Fibroblast of the aortic adventitia (primary cell): ENCODE measurements at places on chromosomes 7 and 10. TPM values are rescaled to one million over a fixed set of nuclear protein-coding genes. Genes with fewer than 3 reads are reported as not detected.

Gene FOXI2
- not detected in 2 replicates for total RNA-seq

Gene PNLIPRP2
- not detected in 2 replicates for total RNA-seq

Gene OR2A5
- total RNA-seq, result not detected in 2 replicates

Gene TMEM184A
- not detected in 2 replicates for total RNA-seq

Gene MRPS24
- total RNA-seq, result 82.1 and 137 TPM in 2 replicates

Gene RBP3
- not detected in 2 replicates for total RNA-seq

Gene FKBP6
- total RNA-seq, result not detected in 2 replicates

Gene RTKN2
- total RNA-seq, result 0.16 and 11.9 TPM in 2 replicates

Gene RPP38
- total RNA-seq, result 10.7 and 11.4 TPM in 2 replicates

Gene ASB13
- total RNA-seq, result 8.4 and 17.1 TPM in 2 replicates

Gene SCART1
- total RNA-seq, result 1.6 and 13.5 TPM in 2 replicates

- DNase-seq, result peak; percentile 6
These were observed 990.3 kb downstream of the KCNMA1 start for GRCh38 chr10:76647301-76647700.

GRCh38 chr7:76300166-76300731 is 2.2 kb upstream of the HSPB1 start:
- peak; percentile 58 for DNase-seq

DNA sequence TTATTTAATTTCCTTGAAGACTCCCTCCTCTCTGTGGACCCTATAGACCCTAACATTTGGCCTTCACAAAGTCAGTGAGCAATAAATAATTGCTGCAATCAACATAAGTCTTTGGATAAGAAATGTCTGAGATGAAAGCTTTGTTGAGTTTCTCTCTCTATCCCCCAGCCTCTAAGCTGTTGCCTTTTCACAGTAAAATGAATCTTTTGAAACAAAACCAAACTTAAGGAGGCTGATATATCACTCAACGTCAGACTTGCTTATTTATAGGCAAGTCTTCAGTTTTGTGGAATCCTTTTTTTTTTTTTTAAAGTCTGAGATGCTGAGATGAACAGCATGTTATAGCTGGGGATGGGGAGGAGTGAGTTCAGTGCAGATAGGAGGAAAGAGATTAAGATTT is 10.0 kb downstream of the CPED1 start:
- no peak for DNase-seq

DNA sequence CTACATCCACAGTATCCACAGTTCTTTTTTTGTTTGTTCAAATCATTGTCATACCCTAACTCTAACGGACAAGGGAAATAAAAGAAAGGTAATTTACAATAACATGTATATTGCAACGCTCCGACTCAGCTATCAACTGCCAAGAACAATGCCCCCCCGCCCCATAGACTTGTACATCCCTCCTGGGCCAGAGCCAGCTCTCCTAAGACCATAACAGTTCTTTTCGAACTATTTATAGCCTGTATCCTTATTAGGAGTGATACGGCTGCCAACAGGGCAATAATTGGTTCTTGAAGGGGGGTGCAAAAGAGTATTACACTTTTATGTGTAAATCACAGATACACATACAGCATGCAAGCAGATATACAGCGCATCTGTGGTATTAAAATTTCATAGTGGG is 495.7 kb downstream of the GALNT17 start:
- DNase-seq, result no peak

- DNase-seq, result no peak
These were observed 174.5 kb upstream of the PPP2R2D start for GRCh38 chr10:131726076-131726880.

- no peak for DNase-seq
These were observed 21.6 kb downstream of the SHH start for GRCh38 chr7:155790666-155791065.

GRCh38 chr10:30219971-30220751 is 128.9 kb downstream of the MTPAP start:
- no peak for DNase-seq

DNA sequence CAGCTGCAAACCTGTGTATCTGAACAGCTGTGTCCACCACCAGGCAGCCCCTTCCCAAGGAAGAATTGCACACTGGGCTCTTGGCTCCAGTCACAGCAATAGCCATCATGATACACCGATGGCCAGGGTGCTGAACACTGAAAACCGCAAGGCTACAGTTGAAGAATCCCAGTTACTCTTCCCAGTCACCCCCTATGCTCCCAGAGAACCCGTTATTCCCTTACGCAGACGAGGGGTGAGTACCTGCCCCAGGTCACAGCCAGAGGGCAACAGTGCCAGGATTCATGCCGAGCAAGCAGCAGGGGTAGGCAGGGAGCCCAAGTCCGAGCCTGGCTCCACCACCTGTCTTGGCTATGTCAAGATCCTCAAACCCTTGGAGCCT is 57.8 kb downstream of the RASGEF1A start:
- no peak for DNase-seq

- peak; percentile 98 for DNase-seq
These were observed 173.2 kb downstream of the RTKN2 start for GRCh38 chr10:62095181-62096122.

GRCh38 chr10:109891105-109891504 is 32.2 kb downstream of the XPNPEP1 start:
- peak; percentile 79 for DNase-seq

GRCh38 chr10:89535171-89536012 is at the start of gene SLC16A12:
TSS of gene SLC16A12 (minus strand) at chr10:89535594. CDS start at chr10:89462578, 73,016 bp downstream.
- DNase-seq, result no peak

DNA sequence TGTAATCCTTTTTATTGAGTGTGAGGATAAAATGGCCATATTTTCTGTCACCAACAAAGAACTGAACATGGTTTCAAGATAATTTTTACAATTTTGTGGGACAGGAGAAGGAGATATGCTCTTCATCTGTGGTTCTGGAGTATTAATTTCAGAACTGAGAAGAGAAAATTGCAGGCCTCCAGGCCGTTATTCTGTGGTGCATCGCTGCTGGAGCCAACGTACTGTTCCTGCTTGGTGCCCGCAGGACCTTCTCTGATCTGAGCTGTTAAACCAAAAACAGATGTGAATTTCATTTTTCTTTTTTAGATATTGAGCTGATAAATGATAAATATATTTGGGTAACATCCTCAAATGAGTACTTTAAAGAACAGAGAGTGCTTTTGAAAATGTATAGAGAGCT is 63.9 kb downstream of the IKZF1 start:
- DNase-seq, result no peak

DNA sequence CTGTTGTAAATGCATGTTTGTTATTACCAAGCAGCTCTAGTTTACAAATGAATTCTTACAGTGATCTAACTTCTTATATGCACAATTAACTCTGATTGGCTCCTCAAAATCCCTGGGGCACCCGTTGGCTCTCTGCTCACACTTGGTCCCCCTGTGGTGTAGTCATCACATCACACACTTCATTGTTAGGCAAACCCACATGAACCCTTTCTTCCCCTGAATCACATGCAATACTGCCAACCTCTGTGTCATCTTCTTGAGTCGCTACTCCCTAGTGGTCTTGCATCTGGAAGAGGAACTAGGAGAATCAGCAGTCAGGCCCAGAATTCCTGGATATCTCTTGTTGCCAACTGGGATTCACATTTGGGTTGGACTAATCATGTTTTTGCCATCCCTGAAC is 73.1 kb downstream of the CD36 start:
- DNase-seq, result peak; percentile 69

DNA sequence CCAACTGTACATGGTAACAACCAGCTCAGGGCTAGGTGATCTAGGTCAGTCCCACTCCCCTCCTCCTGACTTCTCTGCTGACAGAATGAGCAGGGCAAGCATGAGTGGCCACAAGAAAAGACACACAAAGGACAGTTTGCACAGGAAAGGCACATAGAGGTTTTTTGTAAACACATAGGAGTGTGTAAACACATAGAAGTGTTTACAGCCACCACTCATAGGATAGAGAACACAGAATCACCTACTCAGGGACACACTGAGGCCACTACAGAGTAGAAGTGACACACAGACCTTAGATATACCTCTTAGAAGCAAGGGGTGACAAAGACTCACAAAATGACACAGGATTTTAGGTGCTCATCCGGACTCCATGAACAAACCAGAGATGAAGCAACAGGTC is 19.0 kb downstream of the NUDCD3 start:
- no peak for DNase-seq

DNA sequence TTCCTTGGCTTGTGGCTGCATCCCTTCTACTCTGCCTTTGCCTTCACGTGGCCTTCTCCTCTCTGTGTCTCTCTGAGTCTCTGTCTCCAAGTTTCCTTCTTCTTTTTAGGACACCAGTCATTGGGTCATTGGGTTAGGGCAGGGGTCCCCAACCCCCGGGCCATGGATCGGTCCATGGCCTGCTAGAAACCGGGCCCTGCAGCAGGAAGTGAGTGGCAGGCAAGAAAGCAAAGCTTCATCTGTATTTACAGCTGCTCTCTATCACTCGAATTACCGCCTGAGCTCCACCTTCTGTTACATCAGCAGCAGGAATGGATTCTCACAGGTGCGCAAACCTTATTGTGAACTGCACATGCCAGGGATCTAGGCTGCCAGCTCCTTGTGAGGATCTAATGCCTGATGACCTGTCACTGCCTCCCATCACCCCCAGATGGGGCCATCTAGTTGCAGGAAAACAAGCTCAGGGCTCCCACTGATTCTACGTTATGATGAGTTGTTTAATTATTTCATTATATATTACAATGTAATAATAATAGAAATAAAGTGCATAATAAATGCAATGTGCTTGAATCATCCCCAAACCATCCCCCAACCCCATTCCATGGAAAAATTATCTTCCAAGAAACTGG is 47.9 kb upstream of the DOCK1 start:
- DNase-seq, result no peak

GRCh38 chr10:126646110-126646509 is 24.4 kb downstream of the C10orf90 start:
- DNase-seq, result peak; percentile 40

DNA sequence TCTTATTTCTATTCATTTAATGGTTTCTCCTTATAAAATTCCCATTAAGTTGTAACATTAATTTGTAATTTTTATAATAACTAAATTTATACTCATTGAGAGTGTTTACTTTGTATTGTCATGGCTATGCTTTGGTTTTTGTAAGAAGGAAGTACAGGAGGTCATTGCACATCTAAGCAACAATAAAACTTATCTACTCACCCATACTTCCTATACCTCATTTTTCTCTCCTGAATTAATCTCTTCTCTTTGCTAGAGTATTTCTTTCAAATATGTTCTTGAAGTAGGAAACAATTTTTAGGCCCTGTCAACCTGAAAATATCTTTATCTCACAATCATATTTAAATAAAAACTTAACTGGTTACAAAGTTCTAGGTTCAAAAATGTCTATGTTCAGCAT is 95.4 kb upstream of the WDR11 start:
- no peak for DNase-seq

- DNase-seq, result no peak
These were observed 2.0 kb downstream of the TRAPPC14 start for GRCh38 chr7:100156331-100157068.

- DNase-seq, result no peak
These were observed 594.4 kb upstream of the VSTM2A start for GRCh38 chr7:53947732-53948131.

DNA sequence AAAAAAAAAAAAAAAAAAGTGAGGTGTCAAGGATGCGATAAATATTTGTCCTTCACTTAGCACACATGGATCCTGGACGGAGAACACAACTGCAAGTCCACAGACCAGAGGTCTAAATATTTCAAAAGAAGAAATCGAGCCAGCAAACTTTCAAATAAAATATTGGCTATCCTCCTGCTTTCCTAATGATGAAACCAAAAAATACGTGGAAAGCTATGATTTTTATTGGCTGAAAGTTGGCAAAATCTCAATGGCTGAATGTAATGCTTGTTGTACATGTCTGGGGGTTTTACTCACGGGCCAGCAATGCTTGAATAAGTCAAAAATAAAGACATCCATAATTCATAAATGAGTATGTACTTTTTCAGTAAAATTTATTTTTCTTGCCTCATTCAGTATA is 19.0 kb upstream of the MGMT start:
- no peak for DNase-seq

- no peak for DNase-seq
These were observed at the start of gene BTBD16 for GRCh38 chr10:122271076-122271475. TSS of gene BTBD16 (plus strand) at chr10:122271296. CDS start at chr10:122275082, 3,786 bp downstream.

- no peak for DNase-seq
These were observed 110.5 kb downstream of the ITGA8 start for GRCh38 chr10:15609246-15609645.

- DNase-seq, result no peak
These were observed 146.2 kb upstream of the RET start for GRCh38 chr10:42930516-42931192.
